ENCODE measurements at places on chromosomes 11 and 22.

DNA sequence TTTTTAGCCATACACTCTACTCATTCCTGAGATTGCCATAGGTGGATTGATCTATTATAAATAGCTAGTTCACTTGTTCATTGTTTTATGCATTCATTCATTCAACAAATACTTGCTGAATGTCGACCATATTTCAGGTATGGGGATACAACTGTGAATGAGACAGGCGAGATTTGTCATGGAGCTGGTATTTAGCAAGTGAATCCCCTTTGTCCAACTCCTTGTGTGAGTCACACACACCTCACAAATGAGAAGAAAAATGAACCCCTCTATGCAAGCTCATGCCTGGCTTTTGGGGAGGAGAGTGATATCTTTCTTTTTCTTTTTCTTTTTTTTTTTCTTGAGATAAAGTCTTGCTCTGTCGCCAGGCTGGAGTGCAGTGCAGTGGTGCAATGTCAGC is 1.8 kb upstream of the AMPD3 start:
- DNase-seq: no peak

DNA sequence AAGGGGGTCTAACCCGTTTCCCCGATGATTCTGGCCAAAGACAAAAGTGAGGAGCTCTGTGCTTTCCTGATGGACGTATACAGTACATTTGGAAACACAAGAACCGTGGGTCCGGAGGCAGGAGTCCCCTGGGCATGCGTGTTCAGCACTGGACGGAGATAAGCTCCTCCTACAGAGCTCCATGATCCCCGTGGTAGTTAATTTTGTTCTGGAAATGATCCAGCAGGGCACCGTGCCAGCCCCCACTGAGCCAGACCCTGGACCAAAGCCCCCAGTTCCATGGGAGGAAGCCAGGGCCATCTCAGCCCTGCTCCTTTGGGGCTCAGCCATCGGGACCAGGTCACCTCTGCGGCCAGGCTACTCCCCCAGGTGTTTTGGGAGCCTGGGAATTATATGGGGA is 83.3 kb downstream of the TRMU start:
- no peak for DNase-seq

GRCh38 chr22:18024276-18024939 is at the start of gene MICAL3:
Gene MICAL3, minus strand, starts transcription at chr22:18024561. Its CDS starts 117,749 bp downstream, at chr22:17906812.
- no peak for DNase-seq

GRCh38 chr11:34219941-34220370 is 114.5 kb downstream of the NAT10 start:
- no peak for DNase-seq

DNA sequence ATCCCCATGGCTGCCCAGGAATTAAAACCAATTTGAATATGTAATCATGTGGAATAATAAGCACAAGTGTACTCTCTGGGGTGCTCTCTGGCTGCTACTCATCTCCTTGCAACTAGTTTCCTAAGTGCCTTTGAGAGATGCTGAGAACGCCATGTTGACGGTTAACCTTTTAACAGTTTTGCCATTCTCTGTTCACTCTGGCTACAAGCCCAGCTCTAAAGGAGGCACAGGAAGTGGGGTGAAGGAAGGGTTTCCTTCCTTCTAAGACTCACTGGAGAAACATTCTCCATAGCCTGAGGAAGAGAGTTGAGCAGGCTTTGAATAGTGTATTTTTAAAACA is 122.0 kb upstream of the ZC3H12C start:
- peak; percentile 47 for DNase-seq

DNA sequence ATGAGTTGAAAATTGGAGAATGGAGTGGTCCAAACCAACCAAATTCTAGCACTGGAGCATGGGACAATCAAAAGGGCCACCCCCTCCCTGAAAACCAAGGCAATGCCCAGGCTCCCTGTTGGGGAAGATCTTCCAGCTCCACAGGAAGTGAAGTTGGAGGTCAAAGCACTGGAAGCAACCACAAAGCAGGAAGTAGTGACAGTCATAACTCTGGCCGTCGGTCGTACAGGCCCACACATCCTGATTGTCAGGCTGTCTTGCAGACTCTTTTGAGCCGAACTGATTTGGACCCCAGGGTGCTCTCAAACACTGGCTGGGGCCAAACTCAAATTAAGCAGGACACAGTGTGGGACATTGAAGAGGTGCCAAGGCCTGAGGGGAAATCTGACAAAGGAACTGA is 80.5 kb upstream of the ADSL start:
- DNase-seq: no peak

DNA sequence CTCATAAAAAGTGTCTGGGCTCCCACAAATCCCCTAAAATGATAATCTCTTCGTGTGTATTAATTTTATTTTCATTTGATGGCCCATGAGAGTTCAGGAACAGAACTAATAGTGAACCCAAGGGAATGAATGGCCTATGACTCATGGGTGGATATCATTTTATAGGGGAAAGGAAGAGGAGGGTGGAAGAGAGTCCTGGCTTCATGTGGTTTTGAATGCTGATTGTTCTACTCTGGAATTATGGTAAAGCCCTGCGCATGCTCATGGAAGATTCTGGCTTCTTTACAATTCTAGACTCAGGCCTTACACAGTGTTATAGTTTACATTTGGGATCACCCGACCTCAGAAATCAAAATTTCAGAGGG is 35.2 kb downstream of the MAML2 start:
- DNase-seq: no peak
